GDM1 (cell line): ENCODE measurements at places on chromosomes 1 and 21.
A peak's percentile ranks its signal among the peaks of the same experiment; 100 is the strongest.

DNA sequence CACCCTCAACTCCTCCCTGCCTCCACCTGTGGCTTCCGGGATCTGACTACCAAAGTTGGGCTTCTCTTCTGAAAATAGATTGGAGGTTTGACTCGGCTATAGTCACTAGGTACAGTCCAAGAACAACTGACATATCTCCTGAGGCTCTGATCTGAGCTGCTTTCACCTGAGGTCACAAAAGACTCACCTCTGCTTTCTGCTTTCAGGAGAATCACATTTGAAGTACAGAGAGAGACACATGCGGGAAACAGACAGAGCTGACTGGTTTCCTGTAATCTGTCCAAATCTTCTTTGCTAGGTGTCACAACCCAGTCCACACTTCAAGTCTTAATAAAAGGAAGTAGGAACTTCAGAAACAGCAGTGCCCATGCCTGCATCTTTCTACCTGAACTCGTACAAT is 245.4 kb upstream of the CHRM3 start:
- DNase-seq, result no peak

GRCh38 chr1:184888505-184888904 is 85.8 kb downstream of the NIBAN1 start:
- no peak for DNase-seq

- DNase-seq, result no peak
Observed at GRCh38 chr1:11952455-11953109, 18.1 kb downstream of the PLOD1 start.

GRCh38 chr1:75273110-75273509 is 138.9 kb downstream of the LHX8 start:
- no peak for DNase-seq

DNA sequence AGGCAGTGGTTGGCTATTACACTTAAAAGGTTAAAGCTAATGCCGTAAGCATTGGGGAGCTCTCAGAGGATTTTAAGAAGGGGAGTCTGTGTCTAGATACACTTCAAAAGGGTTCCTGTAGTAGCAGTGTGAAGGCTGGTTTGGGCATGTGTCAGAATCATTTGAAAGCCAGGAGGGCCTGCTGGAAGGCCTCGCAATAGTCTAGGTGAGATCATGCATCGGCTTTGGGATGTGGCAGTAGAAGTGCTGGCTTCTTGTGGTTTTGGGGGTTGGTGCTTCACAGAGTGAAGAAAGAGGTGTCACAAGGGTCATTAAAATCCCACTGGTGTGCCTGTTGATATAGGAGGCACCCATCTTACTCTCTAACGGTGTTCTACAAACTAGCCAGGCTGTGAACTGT is 85.7 kb downstream of the ST6GALNAC3 start:
- DNase-seq, result no peak

DNA sequence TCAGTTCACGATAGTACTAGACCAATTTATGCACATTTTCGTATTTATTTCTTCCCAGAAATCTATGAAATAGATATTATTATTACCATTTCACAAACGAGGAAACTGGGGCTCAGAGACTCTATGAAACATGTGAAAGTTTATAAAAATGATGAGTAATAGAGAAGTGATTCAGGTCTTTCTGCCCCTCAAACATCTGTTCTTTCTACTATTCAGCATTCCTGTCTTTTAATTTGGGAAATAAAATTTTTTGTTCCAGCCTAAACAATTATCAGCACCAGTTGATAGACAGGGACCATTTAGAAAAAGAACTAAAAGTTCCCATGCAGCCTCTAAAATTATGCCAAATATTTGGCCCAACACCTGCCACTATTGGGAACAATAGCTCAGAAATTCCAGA is 585.1 kb downstream of the PTPRC start:
- DNase-seq, result no peak

DNA sequence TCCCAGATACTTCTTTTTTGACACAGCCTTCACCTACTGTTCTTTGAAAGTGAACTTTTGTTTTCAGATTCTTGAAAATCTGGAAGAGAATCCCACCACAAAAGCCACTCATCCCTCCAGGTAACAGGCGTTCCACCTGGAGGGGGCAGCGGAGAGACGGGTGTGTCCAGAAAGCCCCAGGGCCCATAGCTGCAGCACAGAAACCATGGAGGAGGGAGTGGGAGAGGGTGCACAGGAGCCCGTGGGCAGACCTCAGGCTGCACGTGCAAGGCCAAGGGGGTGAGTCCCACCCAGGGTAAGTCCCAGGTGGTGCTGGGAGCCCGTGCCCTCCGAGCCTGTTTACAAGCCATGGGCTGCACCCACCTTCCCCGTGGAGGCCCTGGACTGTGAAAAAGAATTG is 86.5 kb downstream of the PSMG1 start:
- no peak for DNase-seq

GRCh38 chr1:67680486-67680885 is 4.5 kb upstream of the GADD45A start:
- no peak for DNase-seq

DNA sequence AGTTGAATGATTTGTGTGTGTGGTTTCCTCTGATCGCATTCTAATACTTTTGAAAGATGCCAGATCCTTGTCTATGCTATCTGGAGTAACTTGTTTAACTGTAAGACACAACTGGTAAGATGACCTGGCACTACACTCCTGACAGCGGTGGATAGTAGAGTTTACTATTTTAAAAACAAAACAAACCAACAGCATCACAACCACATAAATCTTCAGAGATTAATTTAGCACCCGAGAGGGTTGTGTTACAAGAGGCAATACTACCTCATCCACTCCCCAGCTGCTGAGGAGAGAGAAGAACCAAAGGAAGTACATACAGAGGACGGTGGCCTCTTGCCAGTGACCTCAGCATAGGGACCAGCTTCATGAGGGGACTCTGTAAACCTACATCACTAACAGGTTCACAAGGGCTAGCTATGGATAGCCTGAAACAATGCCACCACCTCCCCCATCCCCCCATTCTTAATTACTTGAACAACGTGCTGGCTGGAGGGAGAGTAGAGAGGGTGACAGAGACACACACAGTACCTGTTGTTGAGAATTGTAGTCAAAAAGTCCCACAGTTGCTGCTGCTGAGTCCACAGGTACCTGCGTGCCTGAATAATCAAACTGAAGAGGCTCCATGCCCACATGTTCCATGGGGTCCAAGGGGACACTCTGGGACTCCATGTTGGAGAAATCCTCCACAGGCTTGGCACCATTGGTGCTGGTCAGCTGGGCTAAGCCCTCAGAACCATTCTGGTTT is 73.5 kb downstream of the PUM1 start:
- DNase-seq, result no peak

GRCh38 chr1:38611664-38612211 is 247.8 kb downstream of the RRAGC start:
- no peak for DNase-seq

GRCh38 chr1:172929006-172929405 is 121.7 kb downstream of the TNFSF18 start:
- no peak for DNase-seq

DNA sequence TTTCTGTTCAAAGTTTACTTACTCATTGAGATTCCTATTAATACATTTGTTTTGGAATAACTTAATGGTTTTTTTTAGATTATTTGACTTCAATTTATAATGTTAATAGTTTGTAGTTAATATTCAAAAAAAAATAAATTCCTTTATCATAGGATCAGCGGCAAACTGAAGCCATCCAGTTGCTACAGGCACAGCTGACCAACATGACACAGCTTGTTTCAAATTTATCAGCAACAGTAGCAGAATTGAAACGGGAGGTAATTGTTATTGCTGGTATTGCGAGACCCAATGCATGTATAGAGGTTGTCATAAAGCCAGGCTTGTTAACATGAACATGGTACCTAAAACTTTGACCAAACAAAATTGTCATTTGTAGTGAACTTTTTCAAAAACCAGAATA is 59.0 kb upstream of the FASLG start:
- DNase-seq, result no peak

DNA sequence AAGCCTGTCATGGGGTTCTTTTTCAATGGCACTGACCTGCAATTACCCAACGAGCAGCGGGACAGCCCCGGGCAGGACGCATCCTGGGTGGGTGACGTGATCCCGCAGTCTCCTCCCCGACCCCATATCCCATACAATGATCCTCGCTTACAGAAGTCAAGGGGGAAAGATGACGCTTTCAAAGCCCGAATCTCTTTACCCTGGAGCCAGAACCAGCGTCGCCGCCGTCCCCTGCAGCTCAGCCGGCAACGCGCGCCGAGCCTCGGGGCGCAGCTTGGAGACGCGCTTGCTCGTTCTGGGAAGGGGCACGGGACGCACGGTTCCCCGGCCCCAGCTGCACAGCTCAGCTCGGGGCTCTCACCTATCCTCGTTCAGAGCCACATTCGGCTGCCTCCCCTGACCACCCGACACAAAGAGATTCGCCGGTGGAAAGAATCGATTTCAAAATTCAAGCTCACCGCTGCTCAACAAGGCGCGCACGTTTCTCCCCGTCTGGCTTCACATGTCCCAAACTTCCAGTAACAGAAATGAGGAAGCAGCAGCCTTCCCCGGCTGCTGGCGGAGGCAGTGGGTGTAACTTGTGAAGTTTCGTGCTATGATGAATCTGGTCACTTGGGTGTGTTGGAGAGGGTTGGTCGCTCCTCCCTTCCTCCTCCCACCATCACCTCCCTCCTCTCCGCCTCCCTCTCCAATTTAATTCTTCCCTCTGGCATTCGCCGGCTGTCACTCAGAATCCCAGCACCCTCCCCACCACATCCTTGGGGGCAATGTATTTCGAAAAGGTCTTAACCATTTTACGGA is at the start of gene TIAM1:
TSS of gene TIAM1 (minus strand) at position 582 of the 801 bp plus-strand sequence. CDS start 77,289 bp downstream, outside the sequence.
- DNase-seq, result no peak

- peak; percentile 67 for DNase-seq
Observed at GRCh38 chr1:149997585-149998262, 12.8 kb downstream of the OTUD7B start.

DNA sequence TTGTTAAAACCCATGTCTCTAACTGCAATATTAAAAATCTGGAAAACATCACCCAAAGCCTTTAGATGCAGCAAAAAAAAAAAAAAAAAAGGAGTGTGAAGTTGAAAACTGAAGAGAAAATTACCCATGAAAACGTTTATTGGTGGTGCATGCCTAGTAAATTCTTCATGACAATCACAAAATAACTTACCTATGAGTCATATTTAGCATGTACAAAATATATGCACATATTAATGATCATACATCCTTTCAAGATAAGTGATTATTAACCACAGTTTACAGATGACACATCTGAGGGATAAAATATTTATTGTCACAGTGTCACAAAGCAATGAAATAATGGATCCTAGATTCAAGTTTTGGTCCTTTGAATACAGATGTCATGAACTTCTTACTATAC is 505.2 kb upstream of the NR5A2 start:
- no peak for DNase-seq

- DNase-seq, result no peak
Observed at GRCh38 chr1:99682291-99682751, 36.4 kb downstream of the PALMD start.
